ENCODE measurements at places on chromosomes 2 and 18.
A peak's percentile ranks its signal among the peaks of the same experiment; 100 is the strongest.

DNA sequence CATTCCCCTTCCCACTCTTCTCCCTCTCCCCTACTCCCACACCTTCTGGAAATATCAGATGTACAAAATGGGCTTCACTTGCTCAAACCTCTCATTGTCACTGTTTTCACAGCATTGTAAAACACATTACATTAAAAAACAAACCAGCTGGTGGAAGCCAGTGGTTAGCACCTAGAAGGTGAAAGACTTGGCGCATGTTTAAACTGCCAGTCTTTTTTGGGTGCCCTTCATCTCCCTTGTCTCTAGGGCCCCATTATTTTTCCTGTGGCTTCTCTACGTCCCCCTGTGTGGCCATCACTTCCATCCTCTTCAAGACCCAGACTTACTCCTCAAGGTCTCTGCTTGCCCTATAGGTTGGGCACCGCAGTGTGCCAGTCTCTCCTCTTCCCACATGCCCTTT lies 34.9 kb downstream of the MGAT5 start:
- no peak for DNase-seq

DNA sequence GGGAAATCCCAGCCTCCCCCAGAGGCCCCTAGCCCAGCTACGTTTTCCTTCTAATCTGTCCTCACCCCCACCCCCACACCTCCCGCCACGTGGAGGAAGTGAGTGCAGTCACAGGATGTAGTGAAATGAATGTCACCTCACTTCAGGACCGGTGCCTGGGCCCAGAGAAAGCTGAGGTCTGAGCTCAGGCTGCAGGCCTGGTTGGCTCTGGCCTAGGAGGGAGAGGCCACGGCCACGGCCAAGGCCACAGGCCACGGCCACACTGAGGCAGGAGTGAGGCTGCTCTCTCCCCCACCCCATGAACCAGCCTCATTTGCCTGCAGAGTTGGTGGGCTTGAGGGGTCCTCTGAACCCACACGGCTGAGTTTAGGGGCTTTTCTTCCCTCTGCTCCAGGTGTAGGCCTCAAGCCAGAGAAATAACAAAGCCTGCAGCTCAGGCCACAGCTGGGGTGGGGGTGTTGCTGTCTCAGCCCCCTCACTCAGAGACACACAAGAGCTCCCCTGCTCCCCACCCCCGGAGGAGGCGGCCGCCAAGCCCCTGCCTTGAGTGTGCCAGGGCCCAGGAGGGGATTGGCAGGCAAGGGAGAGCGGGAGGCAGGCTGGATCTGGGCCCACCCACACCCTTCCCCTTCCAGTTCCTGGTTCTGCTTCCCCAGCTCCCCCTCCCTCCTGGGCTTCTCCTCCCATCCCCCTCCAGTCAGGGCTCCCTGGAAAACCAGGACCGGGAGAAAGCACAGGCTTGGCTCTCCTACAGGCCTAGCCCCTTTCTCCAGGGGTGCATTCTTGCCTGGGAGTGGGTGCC lies 27.0 kb downstream of the DNMT3A start:
- DNase-seq: no peak

DNA sequence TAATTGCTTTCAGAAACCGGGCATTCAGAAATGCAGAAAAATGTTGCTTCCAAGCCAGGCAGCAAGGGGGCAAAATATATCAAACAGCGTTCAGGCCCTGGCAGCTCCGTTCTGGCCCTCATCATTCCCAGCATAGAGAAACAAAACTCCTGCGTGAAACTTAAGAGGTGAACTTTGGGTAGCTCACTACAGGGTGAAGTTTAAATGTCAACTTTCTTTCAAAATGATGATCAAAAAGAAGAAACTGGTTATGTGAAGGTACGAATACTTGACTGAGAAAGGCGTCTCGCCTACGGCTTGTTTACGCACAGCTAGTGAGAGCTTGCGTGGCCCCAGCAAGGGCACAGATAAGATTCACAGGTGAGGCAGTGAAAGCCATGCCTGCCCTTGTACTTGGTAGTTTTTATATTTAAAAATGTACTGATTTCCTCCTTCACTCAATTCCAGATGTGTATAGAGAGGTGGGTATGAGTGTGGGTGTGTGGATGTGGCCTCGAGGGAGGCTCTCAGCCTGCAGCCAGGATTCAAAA lies 127.5 kb downstream of the NFATC1 start:
- DNase-seq: no peak

DNA sequence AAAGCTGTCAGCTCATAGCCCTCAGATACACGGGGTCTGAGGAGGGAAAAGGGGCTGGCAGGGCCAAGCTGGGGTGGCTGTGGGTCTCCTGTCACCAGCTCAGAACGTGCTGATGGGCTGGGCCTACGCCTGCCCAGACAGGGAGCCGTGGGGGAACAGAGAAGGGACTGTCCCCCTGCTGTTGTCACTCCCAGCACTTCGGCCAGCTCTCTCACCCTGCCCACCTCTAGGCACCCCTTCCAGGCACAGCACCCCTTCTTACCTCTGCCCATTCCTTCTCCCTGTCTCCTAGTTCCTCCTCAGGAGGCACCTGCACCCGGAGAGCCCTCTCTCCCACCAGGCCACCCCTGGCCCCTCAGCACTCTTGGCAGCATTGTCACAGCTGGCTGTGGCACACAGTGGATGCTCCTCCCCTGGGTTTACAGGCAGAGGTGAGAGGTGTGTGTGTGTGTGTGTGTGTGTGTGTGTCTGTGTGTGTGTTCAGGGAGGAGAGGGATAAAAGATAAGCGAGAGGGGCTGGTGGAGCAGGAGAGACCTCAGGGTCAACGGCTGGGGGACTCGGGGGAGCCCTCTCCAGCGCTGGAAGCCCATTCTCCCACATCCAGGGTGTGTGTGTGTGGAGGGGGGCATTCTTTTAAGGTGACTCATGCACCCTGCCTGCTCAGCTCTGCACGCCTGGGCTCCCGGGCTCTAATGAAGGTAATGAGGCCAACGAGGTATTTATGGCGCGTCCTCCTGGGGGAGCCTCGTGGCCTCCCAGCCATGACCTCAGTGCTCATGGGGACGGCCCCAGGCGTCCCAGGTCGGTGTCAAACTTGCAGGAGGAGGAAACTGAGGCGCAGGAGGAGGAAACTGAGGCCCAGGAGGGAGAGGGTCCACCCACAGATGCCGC lies 66.1 kb upstream of the SMAD7 start:
- DNase-seq: no peak

GRCh38 chr2:172195836-172196376 lies 93.2 kb upstream of the DLX2 start:
- no peak for DNase-seq

- no peak for DNase-seq
Measured at GRCh38 chr2:238507836-238508235, 81.1 kb downstream of the ASB1 start.

DNA sequence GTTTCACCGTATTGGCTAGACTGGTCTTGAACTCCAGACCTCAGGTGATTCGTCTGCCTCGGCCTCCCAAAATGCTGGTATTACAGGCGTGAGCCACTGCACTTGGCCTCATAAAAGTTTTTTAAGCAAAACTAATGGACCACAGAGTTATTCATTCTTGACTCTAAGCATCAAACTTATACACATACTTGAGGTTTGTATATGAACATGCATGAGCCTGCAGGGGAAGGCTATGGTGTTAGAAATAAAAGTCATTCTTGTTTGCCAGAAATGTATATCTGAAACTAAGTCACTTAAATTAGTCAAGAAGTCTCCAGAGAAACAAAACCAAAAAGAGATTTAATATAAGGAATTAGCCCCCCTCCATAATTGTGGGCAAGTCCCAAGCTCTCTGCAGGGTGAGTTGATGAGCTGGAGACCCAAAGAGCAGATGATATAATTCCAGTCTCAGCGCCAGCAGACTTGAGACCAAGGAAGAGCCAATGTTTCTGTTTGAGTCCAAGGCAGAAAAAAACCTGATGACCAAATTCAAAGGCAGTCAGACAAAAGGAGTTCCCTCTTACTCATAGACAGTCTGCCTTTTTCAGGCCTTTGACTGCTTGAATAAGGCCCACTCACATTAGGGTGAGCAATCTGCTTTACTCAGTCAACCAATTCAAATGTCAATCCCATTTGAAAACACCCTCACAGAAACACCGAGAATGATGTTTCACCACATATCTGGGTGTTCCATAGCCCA lies 69.0 kb upstream of the DSG1 start:
- DNase-seq: no peak

DNA sequence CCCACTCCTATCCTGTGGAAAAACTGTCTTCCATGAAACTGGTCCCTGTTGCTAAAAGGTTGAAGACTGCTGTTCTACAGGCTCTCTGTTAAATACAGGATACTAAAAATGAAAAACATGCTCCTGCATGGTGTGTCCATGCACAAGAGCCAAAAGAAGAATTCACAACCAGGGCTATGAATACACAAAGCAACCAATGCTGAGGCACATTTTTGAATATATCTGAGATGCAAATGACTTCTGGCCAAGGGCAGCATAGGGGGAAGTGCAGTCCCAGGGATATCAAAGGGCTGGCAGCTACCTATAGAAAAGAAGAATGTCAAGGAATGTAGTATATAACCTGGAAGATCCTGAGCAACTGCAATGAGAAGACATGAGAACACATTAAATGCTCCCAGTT lies 6.6 kb downstream of the NEMP2 start:
- DNase-seq: no peak

DNA sequence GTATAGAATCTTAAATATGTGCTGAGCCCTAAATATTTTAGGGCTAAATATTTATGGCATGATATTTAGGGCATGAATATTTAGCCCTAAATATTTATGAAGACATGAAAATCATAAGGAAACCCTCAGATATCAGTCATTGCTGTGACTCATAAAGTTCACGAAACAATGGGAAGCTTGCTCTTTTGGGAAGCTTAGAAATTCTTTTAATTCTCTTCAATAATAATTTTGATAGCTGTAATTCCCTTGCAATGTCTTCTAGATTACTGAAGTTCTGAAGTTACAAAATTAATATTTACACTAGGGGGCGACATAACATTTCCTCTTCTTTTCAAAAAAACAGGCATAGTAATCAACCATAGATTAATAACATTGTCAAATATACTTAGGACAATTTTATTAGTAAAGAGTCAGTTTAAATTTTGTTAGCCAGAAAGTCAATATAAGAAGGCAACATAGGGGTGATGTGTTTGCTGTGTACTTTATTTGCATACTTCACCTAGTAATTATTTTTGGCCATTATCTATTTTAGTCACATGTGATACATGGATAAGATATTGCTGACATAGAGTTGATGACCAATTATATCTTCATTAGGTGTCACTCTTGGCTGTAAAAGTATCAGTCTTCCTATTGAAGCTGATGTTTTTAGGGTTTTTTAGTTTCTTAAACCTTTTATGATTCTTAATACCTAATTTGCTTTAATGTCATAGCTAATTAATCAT lies 13.2 kb downstream of the ZNF804A start:
- no peak for DNase-seq

GRCh38 chr2:1546023-1546591 lies 132.8 kb downstream of the TPO start:
- DNase-seq: peak; percentile 51

- DNase-seq: no peak
Measured at GRCh38 chr2:24330161-24330560, 30.2 kb downstream of the ITSN2 start.

- no peak for DNase-seq
Measured at GRCh38 chr2:8663997-8664396, 17.9 kb upstream of the ID2 start.
